ENCODE measurements at places on chromosomes 4 and X.

GRCh38 chr4:28317221-28317620 is 1456.6 kb downstream of the STIM2 start:
- no peak for DNase-seq

DNA sequence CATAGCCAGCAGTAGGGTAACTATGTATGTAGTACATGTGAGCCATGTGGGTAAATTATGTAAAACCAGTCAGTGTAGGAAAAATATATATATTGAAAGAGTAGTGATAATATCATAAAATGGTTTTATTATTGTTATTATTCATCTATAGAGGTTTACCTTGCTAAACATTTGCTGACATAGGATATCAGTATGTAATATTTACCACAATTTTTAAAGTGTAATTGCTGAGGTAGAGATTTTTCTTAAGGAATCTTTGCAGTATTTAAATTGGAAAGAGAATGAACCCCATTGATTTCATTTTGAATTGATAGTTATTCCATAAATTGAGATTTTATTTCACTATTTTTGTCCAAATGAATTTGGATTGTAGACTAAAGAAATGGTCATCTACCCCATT is 27.1 kb downstream of the SLAIN2 start:
- no peak for DNase-seq

DNA sequence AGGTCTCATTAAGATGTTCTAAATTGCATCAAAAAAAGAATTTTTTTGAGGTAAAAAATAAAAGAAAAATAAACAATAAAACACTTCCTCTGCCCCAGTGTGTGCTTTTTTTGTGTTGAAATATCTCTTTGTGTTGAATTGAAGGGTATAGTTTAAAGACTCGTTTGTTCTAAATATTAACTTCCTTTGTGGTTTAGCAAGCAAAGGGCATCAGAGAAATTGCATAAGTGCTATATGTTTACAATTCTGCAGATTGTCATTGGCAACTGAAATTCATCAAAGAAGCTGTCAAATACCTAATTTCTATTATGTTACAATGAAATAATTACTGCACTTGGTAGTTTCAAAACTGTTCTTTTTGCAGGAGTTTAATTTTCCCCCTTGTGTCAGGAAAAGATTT is 260.5 kb downstream of the DKK2 start:
- DNase-seq = no peak

GRCh38 chr4:26937567-26937966 is 76.9 kb downstream of the STIM2 start:
- DNase-seq = no peak
